SK-N-MC (cell line): ENCODE measurements at places on chromosomes 6 and 20.

GRCh38 chr6:134472661-134473060 lies 154.7 kb upstream of the SGK1 start:
- no peak for DNase-seq

- no peak for DNase-seq
Measured at GRCh38 chr20:32052090-32052777, at the start of gene HCK. Gene HCK (plus strand): TSS chr20:32052242.

DNA sequence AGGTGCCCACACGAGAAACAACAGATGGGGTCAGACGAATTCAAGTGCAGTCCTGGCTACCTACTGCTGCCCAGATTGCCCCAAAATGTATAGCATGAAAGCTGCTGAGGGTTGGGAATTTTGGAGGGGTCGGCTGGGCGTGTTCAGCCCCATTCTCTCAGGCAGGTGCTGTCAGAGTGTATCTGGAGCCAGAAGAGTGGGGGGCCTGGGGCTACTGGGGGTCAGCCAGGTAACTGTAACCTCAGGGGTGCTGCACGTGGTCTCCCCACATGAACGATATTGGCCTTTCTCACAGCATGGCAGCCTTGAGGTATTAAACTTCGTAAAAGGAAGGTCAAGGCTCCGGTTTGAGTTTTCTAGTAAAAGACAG lies 14.6 kb downstream of the SYNDIG1 start:
- DNase-seq = no peak

DNA sequence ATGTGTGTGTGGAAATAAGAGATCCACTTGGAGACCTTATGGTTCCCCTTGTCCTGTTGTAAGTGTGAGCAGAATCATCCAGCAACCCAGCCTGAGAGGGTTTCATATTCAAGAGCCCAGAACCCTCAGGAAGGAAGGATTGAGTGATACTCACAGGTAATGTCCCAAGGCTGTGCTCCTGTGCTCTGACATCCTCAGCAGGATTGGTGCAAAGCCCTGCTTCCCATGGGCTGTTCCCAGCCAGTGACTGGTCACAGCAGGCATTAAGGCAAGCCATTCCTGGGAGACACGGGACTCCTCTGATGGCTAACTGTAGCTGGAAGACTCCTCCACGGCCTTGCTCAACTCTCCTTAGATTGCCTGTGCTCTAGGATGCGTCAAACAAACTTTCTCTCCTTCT lies 33.8 kb upstream of the HLA-G start:
- no peak for DNase-seq

- DNase-seq = no peak
Measured at GRCh38 chr20:1500496-1500895, 9.3 kb upstream of the SIRPB2 start.

- DNase-seq = no peak
Measured at GRCh38 chr6:16216501-16217155, 21.8 kb upstream of the GMPR start.

DNA sequence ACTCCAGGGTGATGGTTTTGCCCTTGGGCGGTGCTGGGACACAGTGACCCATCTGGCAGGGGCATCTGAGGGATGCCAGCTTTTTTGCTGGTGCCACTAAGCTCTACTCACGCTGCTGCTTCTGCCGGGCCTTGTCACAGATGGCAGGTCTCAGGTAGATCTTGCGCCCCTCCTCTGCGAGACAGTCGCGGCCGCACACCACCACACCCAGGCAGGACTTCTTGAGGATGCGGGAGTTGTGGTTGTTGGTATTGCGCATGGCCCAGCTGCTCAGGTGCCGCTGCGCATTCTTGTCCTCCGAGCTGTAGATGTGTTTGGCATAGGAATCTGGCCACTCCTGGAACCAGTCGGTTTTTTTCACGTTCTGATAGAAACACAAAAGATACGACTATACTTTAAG lies 14.7 kb downstream of the GCM1 start:
- no peak for DNase-seq

DNA sequence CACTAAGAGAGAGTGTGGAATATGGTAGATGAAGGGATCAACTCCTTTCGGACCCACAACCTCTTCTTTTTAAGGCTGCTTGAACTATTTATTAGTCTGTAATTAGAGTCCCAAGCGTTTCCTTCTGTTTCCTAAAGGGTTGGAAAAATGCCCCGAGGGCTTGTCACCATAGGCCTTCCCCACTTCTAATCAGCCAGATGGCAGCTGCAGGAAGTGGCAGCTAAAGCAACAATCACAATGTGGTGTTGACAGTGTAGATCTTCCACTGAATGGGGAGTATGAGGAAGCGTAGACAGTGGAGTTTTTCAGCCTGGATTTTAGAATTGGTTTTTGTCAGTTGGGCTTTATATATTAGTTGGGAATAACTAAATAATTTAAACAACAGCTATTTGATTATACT lies 40.6 kb downstream of the SLC35D3 start:
- DNase-seq = peak; percentile 61

DNA sequence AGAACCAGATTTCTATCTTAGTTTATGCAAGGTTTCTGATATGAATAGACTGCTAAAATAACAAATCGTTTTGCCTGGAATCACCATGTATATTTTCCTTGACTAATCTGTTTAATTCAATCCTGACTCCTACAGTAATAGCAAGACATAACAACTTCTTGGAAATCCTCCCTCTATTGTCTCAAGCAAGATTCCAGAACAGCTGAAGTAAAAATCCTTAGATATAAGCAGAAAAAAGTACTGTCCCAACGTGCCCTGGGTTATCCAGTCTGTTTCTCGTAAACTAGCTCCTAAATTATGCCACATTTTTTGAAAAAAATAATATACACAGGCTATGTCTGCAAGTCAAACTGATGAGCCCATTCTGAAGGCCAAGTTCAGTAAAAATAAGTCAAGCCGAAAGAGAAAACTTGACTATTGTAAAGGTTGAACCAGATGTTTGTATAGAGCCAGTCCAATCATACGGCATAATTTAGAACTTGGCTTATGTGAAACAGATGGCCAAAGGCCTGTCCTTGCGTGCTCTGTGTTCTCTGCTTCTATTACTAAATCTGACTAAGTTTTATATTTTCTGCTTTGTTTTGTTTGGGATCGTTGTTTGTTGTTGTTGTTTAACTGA lies 341.6 kb upstream of the NRSN1 start:
- no peak for DNase-seq

DNA sequence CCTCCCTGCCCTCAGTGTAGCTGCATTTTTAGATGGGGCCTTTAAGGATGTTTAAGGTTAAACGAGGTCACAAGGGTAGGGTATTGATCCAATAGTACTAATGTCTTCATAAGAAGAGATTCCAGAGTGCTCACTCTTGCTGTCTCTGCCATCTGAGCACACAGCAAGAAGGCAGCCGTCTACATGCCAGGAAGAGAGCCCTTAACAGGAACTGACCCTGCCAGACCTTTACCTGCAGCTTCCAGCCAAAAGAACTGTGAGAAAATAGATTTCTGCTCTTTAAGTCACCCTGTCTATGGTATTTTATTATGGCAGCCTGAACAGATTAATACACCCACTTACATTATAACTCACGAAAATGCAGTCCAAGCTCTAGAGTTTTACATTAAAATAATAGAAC lies 685.3 kb upstream of the MARCKS start:
- DNase-seq = no peak

DNA sequence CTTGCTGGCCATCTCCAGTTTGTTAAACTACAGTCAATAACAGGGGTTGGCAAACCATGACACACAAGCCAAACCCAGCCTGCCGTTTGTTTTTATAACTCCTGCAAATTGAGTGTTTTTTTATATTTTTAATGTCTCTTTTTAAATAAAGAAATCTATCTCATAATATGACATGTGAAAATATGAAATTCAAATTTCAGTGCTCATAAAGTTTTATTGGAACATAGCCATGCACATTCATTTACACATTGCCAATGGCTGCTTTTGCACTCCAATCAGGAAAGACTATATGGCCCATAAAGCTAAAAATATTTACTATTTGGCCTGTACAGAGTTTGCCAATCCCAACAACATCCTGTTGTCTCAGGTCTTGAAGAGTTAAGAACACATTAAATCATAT lies 129.0 kb upstream of the SRSF6 start:
- DNase-seq = no peak

- DNase-seq = no peak
Measured at GRCh38 chr20:46399401-46399800, 7.0 kb downstream of the ELMO2 start.

DNA sequence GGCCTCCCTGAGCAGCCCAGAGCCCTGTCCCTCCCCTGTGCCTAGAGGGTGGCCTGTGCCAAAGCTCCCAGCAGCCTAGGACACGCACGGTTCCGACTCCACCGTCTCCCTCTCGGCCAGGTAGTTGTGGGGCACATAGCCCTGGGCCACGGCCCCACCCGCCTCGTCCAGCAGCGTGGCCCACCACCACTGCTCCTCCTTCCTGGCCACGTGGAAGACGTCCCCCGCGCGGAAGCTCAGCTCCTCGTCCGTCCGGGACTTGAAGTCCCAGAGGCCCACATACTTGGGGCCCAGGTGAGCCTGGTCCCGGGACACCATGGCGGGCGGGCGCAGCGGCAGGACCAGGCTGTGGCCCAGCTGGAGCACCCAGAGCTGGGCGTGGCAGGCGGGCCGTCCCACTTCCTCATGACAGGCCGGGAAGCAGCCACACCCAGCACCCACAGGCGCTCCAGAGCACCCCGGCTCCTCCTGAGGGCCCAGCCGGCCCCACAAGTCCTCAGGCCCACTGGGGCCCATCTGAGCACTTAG lies at the start of gene PTK6:
TSS of gene PTK6 (minus strand) at position 380 of the 528 bp plus-strand sequence. CDS start at position 318, 62 bp downstream.
- DNase-seq = no peak

- DNase-seq = no peak
Measured at GRCh38 chr6:149815788-149816187, 48.4 kb downstream of the LRP11 start.

GRCh38 chr20:54980103-54980960 lies 504.9 kb downstream of the DOK5 start:
- DNase-seq = no peak

GRCh38 chr6:43771210-43771857 lies 1.3 kb downstream of the VEGFA start:
- no peak for DNase-seq

DNA sequence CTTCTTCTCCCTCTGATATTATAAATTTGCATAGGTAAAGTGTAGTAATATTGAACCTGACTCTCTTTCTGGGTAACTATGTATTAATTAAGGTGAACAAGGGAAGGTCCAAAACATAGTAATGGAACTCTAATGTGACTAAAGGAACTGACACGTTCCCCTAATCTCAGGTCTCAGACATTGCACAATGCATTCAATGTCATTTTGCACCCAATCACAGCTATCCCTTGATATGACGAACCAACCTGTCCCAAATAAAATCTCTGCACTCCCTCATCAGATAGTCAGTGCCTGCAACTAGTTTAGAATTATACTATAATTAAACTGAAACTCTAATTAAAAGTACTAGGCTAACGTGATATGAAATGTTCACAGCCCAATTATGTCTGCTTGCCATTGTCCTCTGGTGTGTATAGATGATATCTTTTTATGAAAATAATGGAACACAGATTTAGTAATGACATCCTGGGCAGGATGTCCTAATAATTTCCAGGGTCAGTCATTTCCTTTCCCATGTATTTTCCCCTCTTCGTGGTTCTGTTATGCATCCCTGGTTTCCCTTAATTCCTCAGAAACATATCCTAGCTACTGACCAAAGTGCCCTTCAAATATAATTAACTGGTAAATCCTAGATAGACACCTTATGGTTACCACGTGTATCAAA lies 36.8 kb downstream of the PTPRK start:
- DNase-seq = no peak

GRCh38 chr6:101263596-101263995 lies 129.9 kb upstream of the GRIK2 start:
- no peak for DNase-seq
